ENCODE measurements at places on chromosomes 13 and 19. TPM values are rescaled to one million over a fixed set of nuclear protein-coding genes. Genes with fewer than 3 reads are reported as not detected.

DNA sequence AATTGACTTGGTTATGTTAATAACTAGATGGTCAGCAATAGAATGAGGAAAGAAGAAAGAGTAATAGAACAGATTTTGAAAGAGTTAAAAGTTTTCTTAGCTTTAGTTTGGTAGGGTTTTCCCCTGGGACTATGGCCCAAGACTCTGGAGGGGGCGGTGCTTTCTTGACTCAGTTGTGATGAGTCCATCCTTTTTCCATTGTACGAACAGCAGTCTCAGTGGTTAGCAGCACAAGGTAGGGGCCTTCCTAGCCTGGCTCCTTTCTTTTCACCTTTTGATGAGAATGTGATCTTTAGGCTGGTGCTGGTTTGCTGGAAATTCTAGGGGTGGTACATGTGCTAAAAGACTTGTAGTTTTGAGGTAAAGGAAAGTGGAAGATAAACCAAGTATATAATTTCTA lies 38.8 kb downstream of the ZNF506 start:
- DNase-seq = no peak

PRSS57 gene
- not detected for total RNA-seq

LILRB2 gene
- total RNA-seq = 11.1 TPM

DNA sequence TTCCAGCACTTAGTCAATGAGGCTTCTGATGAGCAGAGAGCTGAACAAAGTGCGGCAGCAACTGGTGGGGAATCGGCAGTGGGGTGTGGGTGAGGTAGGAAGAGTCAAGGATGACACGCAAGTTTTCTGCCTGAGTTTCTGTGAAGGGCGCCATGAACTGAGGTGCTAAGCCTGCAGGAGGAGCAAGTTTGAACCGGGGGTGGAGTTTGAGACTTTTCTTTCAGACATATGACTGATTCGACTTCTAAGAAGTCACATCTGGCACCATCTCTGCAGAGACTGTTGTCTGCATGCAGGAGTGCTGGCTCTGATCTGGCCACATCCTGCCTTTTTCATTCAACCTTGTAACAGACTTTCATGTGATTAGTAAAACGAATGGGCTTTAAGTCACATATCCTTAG lies 14.8 kb upstream of the GPI start:
- no peak for DNase-seq

- peak; percentile 73 for DNase-seq
Observed at GRCh38 chr19:10817291-10818038, 18.5 kb downstream of the TMED1 start.

- no peak for DNase-seq
Observed at GRCh38 chr19:5313307-5313706, 27.3 kb downstream of the PTPRS start.

PTGER1 gene
- total RNA-seq = 2.8 TPM

- DNase-seq = no peak
Observed at GRCh38 chr13:112759827-112760226, 70.0 kb downstream of the ATP11A start.

C19orf47 gene
- 20.2 TPM for total RNA-seq

GRCh38 chr19:6587998-6588507 lies 2.9 kb downstream of the CD70 start:
- DNase-seq = no peak

DNA sequence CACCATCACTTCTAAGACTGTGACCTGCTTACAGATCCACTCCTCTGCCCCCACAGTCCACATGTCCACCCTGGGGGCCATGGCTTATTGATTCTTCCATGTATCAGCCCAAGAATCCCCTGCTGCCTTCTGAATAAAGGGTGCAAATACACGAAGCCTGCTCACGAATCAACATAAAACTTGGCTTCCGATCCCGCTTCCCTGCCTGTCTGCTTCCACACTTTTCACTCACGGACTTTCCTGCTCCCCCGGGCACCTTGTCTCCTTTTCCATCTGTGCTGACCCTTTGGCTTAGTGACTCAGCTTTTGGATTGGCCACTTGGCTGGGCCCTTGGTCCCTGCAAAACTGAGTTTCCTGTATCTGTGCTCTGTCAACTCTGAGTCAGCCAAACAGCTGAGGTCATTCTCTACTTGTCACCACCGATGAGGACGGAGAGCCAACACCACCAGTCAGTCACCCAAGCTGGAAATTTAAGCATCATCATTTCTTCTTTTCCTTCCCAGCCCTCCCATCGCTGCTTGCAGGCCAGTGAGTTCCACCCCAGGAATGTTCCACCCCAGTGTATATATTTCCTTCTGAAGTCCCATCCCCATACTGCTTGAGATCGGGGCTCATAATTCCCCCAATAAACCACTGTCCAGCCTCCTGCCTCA lies 11.4 kb upstream of the USP12 start:
- DNase-seq = peak; percentile 66

S1PR2 gene
- total RNA-seq = 8.3 TPM

DNA sequence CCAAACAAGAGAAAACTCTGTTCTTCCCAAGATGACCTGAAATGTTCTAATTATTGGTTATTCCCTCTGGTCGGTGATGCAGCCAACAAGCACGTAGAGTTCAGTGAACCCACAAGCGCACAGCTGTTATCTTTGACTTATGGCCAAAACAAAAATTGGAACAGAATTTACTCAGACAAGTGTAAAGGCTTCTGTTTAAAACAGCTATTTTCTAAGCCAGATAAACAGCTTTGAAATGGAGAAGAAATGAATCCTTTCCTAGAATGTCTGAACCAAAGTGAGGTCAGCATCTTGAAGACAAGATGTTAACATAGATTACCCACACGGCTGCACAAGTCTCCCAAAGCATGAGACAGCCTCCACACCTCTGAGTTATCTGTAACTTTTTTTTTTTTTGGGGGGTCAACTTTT lies 669.2 kb downstream of the DIAPH3 start:
- DNase-seq = no peak

- DNase-seq = no peak
Observed at GRCh38 chr13:113660066-113660465, 2.1 kb upstream of the ATP4B start.

GRCh38 chr13:96279904-96280303 lies 190.0 kb downstream of the HS6ST3 start:
- no peak for DNase-seq

DNA sequence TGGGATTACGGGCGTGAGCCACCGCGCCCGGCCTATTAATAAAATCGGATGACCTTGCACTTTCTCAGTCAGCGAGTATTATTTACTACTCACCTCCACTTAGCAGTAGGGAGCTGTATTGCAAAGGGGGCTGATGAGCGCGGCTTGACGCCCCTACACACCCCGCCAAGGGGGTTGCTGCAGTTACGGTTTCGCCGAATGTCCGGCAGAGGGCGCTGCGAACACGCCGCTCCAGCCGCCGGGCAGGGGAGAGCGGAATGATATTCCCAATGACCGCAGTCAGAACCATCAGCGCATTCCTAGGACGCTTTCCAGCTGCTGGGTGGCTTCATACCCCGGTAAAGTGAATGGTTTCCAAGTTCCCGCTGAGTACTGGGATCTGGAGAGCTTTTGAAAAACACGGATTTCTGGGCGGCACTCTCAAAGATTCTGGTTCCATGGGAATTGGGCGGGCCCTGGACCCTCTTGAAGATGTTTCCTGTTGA lies 30.0 kb upstream of the TPT1 start:
- peak; percentile 8 for DNase-seq

SGCG gene
- 3.4 TPM for total RNA-seq

GRCh38 chr13:19772306-19772705 lies 10.4 kb downstream of the PSPC1 start:
- no peak for DNase-seq
